ENCODE measurements at places on chromosomes 3 and 15.
A peak's percentile ranks its signal among the peaks of the same experiment; 100 is the strongest.

GRCh38 chr3:152205097-152205593, 63.6 kb upstream of the MBNL1 start:
- no peak for DNase-seq

- DNase-seq, result no peak
These were observed 40.2 kb upstream of the UBE2E2 start for GRCh38 chr3:23162934-23163333.

DNA sequence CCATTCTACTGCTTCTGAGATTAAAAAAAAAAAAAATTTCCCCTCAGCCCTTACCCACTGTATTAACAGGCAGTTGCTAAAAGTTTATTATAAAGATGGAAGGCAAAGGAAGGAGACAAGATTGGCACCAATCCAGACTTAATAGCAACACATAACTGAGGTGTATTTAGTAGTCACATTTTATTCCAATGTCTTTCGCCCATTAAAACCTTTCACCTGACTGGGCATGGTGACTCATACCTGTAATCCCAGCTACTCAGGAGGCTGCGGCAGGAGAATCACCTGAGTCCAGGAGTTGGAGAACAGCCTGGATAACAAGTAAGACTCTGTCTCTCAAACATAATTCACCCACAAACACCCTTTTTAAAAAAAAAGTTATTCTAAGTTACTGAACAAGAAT, 4.4 kb downstream of the ACAP2 start:
- DNase-seq, result no peak

GRCh38 chr3:55330355-55330754, 156.8 kb downstream of the WNT5A start:
- DNase-seq, result peak; percentile 94

- DNase-seq, result peak; percentile 91
These were observed 24.5 kb downstream of the MB21D2 start for GRCh38 chr3:192892981-192893700.

DNA sequence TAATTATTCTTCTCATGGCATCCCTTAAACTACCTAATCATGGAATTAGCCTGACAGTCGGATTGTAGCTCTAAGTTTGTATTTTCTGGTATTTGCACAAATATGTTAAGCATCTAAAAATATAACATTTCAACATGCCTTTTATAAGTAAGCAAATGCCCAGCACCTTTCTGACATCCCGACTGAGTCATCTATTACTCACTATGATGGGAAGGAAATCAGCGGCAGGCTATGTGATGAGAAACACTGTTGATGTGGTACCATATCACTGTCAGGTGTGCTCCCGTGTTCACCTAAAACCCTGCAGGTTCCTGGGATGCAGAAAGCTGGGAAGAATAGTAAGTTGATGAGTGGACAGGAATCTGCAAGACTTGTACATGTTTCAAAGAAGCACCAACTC, 367.8 kb upstream of the IL12A start:
- peak; percentile 76 for DNase-seq

DNA sequence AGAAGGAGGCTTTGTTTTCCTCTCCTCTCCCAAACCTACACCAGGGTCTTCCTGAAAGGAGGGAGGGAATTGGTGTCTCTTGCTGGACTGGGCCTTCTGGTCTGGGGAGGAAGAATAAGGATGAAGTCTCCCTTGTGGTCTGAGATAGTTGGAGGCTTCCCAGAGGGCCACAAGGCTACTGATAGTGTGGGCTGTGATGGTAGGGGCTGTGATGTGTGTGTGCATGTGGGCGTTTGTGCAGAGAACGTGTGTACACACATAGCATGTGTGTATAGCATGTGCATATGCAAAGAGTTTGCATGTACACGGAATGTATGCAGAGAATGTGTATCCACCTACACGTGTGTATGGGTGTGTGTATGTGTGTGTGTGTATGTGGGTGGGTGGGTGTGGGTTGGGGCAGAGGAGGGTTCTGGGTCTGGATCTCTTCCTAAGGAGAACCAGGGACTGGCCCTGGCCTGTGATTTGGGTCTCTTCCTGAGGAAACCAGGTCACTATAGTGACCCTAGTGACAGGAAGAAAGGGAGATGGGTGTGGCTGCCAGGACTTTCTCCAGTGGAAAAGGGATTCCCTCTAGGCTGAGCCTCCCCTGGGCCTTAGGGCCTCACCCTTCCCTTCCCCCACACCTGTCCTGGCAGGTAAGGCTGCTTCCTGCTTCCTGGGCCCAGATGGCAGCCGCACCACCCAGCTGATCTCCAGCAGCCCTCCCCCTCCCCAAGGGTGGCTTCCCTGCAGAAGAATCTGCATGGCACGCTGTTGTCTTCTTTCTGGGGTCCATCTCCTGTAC, 1.7 kb downstream of the FLNB start:
- DNase-seq, result no peak

Measured in fibroblast of skin of scalp (primary cell).